ENCODE measurements at places on chromosomes 1 and 21.

DNA sequence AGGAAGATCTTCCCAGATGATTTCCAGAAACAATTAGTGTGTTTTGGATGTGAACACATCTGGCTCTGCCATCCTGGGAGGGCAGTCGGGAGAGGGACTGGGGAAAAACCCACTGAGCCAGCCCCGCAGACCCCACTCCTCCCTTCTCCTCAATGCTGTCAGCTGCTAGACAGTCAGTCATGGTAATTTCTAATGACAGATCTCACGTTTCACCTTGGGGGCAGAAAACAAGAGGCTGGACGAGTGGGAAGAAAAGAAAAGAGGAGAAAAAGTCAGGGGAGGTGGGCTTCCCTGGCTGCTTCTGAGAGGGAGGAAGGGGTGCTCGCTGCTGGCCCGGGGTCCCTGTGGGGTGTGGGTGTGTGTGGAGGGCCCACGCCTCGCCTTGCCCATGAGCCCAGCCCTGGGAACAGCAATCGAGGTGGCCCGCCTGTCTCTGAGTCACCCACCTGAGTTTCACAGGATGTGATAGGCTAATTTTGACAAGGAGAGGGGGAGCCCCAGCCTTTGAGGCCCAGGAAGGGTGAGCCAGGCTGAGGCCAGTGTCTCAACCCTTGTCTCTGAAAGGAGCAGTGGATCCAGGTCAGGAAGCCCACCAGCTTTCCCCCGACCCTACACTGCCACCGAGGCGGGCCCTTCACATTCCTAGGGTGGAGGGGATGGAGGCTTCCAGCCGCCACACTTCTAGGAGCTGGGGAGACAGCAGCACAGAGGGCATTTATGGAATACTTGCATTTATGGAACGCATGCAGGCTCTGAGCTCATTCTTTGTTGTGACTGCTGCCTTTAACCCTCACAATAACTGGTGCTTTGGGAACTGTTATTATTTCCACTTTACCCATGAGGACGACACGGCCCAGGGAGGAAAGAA, 49.1 kb upstream of the IFNLR1 start:
- peak; percentile 6 for DNase-seq

DNA sequence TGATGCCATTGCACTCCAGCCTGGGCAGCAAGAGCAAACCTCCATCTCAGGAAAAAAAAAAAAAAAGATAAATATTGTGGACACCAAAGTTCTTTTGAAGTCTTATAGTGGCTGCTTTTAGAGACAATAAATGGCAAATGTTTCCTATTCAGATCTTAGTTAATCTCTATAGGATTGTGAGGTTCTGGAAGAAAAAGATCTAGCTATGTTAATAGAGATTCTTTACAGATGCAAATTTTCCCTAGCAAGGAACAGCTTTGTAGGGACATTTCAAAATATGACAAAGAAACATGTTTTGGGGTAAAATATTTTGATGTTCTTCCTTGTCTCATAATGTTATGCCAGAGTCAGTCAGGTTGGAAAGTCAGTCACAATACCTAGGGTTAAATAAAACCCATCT, 24.5 kb upstream of the RCC2 start:
- DNase-seq: no peak

- no peak for DNase-seq
These were observed 59.9 kb downstream of the VANGL2 start for GRCh38 chr1:160460214-160460642.

- no peak for DNase-seq
These were observed 48.1 kb downstream of the SPATA46 start for GRCh38 chr1:162328512-162328911.

DNA sequence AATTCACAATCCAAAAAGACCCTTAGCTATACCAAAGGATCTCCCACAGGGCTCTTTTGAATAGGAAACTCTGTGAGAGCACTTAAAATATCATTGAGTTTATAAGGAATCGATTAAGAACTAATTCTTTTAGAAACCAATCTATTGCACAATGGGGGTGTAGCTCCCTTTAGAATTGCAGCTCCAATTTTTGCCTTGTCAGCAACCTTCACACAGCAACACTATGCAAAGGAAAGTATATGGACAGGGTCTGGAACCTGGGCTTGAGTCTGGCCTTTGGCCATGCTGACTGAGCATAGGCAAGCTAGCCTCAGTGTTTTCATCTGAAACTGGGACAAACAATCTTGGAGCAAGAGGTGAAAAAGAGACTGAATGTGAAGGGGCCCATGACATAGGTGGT, 17.2 kb upstream of the FAM78B start:
- no peak for DNase-seq

Data from EH (cell line).